Bone marrow (tissue), 2 donors: ENCODE measurements at places on chromosomes 7 and 10.

- no peak for DNase-seq
These were observed at the start of gene FEZF1 for GRCh38 chr7:122304319-122304975. TSS of gene FEZF1 (minus strand) at chr7:122304750. CDS start at chr7:122304437, 313 bp downstream.

GRCh38 chr7:46191776-46192175 is 270.7 kb upstream of the IGFBP3 start:
- no peak for DNase-seq

GRCh38 chr7:98321301-98321700 is 39.8 kb downstream of the BRI3 start:
- DNase-seq = no peak

GRCh38 chr10:52143338-52143737 is 170.7 kb upstream of the DKK1 start:
- no peak for DNase-seq

DNA sequence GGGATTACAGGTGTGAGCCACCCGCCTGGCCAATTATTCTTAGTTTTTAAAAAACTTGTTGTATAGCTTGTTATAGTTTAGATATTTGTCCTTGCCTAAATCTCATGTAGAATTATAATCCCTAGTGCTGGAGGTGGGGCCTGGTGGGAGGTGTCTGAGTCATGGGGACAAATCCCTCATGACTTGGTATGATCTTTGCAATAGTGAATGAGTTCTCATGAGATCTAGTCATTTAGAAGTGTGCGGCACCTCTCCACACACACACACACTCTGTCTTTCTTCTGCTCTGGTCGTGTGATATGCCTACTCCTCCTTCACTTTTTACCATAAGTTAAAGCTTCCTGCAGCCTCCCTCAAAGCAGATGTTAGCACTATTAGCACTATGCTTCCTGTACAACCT is 37.2 kb downstream of the FAM149B1 start:
- DNase-seq = no peak

DNA sequence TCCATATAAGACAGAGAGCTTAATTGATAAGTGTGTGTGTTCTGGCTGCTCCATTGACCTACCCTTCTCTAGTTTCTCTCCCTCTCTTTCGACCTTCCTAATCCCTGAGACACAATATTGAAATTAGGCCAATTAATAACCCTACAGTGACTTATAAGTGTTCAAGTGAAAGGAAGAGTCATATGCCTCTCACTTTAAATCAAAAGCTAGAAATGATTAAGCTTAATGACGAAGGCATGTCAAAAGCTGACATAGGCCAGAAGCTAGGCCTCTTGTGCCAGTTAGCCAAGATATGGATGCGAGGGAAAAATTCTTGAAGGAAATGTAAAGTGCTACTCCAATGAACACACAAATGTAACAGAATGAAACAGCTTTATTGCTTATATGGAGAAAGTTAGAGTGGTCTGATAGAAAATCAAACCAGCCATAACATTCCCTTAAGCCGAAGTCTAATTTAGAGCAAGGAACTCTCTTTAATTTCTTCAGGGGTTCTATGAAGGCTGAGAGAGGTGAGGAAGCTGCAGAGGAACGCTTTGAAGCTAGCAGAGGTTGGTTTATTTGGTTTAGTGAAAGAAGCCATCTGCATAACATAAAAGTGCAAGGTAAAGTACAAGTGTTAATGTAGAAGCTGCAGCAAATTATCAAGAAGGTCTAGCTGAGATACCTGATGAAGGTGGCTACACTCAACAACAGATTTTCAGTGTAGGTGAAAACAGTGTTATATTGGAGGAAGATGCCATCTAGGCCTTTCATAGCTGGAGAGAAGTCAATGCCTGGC is 53.8 kb downstream of the ST7 start:
- no peak for DNase-seq
